NCI-H2029 (cell line): ENCODE measurements at places on chromosomes 7 and 10.

- DNase-seq, result no peak
Measured at GRCh38 chr10:78176320-78177317, 143.0 kb downstream of the RPS24 start.

DNA sequence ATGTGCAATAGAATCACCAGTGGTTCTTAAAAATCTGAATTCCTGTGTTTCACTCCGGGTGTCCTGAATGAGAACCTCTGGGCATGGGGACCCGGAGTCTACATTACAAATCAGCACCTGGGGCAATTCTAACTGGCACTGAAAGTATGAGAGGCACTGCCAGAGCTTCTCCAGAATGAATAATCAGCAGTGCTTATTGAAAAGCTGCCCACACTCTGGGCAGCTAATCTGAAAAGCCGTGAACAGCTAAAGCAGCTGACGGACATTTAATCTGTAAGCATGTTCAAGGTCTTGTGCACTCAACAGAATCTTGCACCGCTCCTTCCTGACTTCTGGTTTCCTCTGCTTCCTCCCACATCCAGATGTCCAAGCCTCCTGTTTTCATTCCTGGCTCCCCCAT is 113.3 kb upstream of the KIF5B start:
- DNase-seq, result no peak

DNA sequence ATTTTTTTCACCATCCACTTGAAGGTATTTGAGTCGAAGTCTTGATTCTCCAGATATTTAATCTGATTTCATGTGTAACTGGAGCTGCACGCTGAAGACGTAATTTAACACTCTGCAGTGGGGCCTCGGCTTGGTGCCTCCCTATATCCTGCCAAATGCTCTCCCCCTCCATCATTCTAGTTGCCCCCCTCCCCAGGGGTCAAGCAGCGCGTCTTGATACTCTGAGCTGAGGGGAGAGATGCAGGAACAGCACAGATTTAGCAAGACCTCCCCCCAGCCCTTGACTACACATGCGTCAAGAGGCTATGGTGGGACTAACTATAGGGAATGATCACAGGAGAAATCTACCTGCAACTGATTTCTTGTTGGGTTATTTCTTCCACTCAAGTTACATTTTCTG is 85.8 kb downstream of the PRPF18 start:
- no peak for DNase-seq

- no peak for DNase-seq
Measured at GRCh38 chr7:137418841-137419240, 75.3 kb upstream of the PTN start.

GRCh38 chr10:4283846-4284610 is 499.0 kb upstream of the KLF6 start:
- DNase-seq, result no peak

- DNase-seq, result no peak
Measured at GRCh38 chr7:155814316-155815276, 2.3 kb upstream of the SHH start.

- no peak for DNase-seq
Measured at GRCh38 chr10:103725242-103725641, 130.1 kb downstream of the SH3PXD2A start.

- DNase-seq, result peak; percentile 18
Measured at GRCh38 chr7:87797798-87798403, 78.3 kb downstream of the SLC25A40 start.

DNA sequence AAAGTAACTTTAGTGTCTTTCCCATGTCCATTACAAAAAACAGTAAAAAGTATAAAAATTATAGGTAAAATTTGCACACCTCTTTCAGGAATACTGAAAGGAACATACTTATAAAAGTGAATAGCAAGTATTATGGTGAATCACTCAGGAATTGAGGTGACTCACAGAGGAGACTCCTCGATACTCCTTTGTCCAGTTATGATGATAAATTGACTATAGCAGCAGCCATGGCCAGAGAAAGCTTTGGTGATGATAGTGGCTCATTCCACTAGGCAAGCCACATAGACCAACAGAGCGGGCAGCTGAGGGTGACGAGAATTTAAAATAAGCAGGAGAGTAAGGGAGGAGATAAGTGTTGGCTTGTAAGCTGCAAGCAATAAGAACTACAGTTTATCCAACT is 1231.1 kb upstream of the CELF2 start:
- DNase-seq, result no peak

DNA sequence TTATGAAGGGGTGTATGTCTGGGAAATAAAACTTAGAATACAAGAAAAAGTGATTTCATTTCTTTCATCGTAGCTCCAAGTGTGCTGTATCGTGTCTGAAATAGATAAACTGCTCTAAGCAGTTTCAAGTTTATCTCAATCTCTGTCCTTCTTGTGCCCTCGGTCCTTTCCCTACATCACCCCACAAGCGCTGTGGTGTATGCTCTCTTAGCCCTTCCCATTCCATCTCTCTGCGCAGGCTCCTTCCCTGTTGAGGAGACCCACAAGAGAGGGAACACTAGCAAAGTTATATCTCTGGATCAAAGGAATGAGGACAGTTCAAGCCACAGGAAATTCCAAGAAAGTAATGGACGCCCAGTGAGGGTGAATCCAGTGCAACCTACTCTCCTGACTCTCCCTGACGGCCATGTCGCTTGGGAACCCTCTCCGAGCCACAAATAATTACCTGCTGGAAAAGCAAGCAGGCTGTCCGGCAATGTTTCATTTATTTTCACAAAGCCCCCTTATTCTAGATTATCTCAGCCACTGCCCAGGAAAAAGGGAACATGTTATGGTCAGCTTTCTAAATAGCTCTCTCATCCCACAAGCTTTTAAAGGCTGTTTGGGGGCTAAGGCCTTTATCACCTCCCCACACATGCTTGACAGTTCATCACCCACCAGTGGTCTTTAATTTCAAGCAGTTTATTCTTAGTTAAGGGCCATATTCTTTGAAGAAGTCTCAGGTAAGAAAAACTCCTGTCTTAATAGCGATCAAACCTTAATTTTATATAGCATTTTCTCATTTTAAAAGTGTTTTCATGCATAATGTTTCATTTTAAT is 34.8 kb downstream of the LRRC4 start:
- DNase-seq, result no peak

GRCh38 chr7:87204933-87205332 is 14.6 kb downstream of the TMEM243 start:
- DNase-seq, result no peak

- DNase-seq, result no peak
Measured at GRCh38 chr10:77641344-77641743, 3.7 kb upstream of the KCNMA1 start.

DNA sequence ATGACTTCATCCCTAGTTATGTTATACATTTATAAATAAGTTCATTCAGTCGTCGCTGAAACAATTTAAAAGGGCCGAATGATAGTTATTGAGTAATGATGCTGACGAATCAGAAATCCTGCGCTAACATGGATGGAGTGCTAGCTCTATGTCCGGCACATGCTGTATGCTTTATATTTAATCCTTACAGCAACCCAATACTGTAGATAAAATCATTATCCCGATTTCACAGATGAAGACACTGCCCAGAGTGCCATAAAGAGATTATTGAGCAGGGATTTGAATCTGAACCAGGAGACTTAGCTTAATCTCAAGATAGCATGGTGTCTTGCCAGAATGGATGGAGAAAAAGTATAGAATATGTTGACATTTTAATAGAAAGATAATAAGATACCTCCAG is 1.1 kb upstream of the ICA1 start:
- no peak for DNase-seq

DNA sequence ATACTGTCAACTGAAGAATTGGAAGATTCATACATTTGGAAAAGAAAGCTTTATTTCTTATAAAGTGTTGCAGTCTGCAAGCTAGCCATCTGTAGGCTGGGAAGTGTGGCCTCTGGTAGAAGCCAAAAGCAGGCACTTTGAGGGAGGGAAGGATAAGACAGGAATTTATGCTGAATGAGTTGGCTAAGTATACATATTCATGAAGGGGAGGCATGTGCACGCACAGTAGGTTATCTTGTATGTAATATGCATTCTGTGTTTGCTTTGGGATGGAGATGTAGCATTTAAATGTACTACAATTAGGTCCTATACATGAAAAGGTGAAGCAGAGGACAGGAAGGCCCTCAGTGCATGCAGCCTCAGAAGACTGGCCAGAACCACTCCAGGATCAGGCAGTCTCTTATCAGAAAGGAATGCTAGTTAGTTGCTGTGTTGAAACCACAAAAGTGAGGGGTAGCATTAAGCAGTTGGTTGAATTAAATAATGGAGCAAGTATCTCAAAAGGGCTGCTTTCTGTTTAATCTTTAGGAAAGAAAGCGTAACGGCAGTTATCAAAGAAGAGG is 40.9 kb downstream of the MYO3A start:
- no peak for DNase-seq

- DNase-seq, result no peak
Measured at GRCh38 chr7:107711301-107711700, 32.6 kb upstream of the CBLL1 start.

DNA sequence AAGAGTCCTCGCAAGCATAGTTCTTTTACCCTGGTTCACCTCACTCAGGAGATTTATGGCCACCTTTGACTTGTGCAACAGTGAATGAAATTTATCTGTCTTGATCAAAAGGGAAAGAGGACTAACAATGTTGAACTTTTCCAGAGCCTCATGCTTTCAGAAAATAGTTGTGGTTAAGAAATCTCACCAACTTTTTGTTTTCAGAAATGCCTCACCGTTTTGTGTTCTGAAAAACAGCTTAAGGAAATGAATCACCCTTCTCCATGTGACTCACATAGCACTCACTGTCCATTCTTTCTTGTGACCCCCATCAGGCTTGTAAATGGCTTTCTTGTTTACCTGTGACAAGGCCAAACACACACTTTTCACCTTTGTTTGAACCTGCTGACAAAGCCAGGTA is 148.6 kb upstream of the FAM3C start:
- DNase-seq, result no peak

GRCh38 chr10:43200538-43201390 is 62.5 kb downstream of the CSGALNACT2 start:
- no peak for DNase-seq

- no peak for DNase-seq
Measured at GRCh38 chr10:92572362-92573090, 1.4 kb downstream of the IDE start.

DNA sequence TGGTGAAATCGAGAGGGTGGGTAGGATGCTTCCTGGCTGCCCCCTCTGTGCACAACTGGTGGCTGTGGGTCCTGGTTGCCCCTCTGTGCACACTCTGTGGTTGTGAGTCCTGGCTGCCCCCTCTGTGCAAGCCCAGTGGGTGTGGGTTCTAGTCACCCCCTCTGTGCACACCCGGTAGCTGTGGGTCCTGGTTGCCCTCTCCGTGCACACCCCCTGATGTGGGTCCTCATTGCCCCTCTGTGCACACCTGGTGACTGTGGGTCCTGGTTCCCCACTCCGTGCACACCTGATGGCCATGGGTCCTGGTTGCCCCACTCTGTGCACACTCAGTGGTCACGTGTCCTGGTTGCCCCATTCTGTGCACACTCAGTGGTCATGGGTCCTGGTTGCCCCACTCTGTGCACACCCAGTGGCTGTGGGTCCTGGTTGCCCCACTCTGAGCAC is 20.3 kb upstream of the RET start:
- DNase-seq, result no peak

DNA sequence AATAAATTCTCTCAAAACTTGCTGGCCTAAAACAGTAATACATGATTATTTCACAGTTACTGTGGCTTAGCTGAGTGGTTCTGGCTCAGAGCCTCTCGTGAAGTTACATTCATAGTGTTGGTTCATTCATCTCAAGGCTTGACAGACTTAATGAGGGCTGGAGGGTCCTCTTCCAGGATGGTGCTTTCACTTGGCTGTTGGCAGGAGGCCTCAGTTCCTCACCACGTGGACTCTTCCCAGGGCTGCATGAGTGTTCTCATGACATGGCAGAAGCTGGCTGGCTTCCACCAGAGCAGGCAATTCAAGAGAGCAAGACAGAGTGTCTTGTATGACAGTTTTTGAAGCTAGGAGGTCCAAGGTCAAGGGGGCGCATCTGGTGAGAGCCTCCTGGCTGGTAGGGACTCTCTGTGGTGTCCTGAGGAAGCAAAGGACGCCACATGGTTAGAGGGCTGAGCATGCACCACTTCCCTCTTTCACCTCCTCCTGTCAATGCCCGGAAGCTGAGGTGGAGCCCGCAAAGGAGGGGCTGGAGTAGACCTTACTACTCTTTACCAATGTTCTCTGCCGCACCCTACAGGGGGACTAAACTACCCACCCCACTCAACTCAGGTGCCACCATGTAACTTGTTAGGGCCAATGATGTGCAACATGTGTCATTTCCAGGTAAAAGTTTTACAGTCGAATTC is 58.2 kb upstream of the YAE1 start:
- DNase-seq, result peak; percentile 93

DNA sequence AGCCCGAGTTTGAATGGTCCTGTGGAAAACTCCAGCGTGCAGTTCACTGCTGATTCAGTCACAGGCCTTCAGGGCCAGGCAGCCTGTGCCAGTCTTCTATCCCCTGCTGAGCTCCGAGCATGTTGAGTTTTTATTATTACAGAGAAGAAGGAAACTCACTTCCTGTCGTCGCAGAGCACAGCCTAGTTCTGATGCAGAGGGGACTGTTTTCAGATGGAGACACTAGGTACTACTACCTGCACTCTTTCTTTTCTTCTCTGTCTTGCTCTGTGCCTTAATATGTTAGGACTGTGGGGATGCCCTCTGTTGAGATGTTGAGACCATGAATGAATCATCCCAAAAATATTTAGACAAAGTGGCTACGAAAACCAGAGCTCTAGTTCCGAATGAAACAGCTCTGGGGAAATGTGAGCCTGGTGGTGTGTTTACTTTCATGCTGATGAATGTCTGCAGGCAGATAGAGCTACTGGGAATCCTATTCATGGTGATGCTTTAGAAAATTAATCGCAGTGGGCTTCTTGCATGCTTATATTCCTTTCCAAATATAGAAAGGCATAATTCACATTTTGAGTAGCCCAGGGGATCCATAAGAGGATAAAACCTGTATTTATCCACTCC is 29.6 kb downstream of the CASP7 start:
- no peak for DNase-seq

- DNase-seq, result no peak
Measured at GRCh38 chr10:108556186-108556585, 1367.1 kb downstream of the XPNPEP1 start.

DNA sequence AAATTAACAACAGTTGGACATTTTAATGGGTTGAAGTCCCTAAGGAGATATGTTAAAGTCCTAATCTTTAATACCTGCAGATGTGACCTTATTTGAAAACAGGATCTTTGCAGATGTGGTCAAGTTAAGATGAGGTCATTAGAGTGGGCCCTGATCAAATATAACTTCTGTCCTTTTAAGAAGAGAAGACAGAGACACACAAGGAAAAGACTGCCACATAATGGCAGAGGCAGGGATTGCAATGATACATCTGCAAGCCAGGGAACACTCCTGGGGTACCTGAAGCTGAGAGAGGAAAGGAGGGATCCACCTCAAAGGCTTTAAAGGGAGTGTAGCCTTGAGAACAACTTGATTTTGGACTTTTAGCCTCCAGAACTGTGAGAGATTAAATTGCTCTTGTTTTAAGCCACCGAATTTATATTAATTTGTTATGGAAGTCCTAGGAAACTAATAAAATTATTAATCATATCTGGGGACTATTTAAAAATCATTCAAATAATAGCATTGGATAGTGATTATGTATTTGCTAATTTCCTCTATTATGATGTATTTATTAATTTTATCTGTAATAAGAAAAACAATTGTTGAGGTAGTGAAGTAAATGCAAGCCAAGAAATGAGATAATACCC is 700.0 kb upstream of the PCDH15 start:
- no peak for DNase-seq

- DNase-seq, result no peak
Measured at GRCh38 chr10:129784891-129785290, 179.2 kb downstream of the EBF3 start.

GRCh38 chr7:112144284-112145059 is 61.7 kb downstream of the DOCK4 start:
- no peak for DNase-seq

GRCh38 chr7:44617225-44617890 is 10.9 kb downstream of the OGDH start:
- no peak for DNase-seq
